ENCODE measurements at places on chromosomes 13 and 19. TPM values are rescaled to one million over a fixed set of nuclear protein-coding genes. Genes with fewer than 3 reads are reported as not detected.

- H3K4me1 ChIP-seq: no peaks in the 10 kb centered on the region
- no peaks in the 10 kb centered on the region for H3K27me3 ChIP-seq
- DNase-seq: no peak
- no peak overlapping the region for H3K27ac ChIP-seq
- peak overlapping the region; percentile 39 for H3K4me3 ChIP-seq
Measured at GRCh38 chr19:17538684-17539237, 16.7 kb upstream of the COLGALT1 start.

DNA sequence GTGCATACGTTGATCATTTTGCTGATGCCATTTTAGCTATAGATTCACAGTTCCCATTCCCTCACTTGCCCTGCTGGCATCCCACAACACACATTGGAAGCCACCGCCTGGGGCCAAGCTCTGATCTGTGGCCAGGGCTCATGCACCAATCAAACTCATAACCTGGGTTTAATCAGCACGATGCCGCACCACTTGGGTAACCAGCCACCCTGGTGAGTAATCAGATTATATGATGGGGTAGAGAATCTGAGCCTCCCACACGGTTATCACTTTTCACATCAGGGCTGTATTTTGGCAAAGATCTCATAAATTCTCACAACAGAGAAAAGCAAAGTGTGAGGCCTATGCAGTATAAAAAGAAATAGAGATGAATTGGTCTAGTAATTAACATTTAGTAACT lies 66.0 kb upstream of the TNFRSF19 start:
- H3K36me3 ChIP-seq: no peaks in the 10 kb centered on the region
- no peak for DNase-seq
- no peaks in the 10 kb centered on the region for H3K27me3 ChIP-seq
- H3K4me1 ChIP-seq: peaks cover 3% of the 10 kb centered on the region
- H3K4me3 ChIP-seq: no peak overlapping the region
- no peak overlapping the region for H3K27ac ChIP-seq

- H3K36me3 ChIP-seq: no peaks in the 10 kb centered on the region
- H3K27me3 ChIP-seq: no peaks in the 10 kb centered on the region
- H3K4me3 ChIP-seq: no peak overlapping the region
- no peak overlapping the region for H3K27ac ChIP-seq
- H3K4me1 ChIP-seq: peaks cover 15% of the 10 kb centered on the region
Measured at GRCh38 chr19:49872245-49873128, 4.7 kb downstream of the AKT1S1 start.

DNA sequence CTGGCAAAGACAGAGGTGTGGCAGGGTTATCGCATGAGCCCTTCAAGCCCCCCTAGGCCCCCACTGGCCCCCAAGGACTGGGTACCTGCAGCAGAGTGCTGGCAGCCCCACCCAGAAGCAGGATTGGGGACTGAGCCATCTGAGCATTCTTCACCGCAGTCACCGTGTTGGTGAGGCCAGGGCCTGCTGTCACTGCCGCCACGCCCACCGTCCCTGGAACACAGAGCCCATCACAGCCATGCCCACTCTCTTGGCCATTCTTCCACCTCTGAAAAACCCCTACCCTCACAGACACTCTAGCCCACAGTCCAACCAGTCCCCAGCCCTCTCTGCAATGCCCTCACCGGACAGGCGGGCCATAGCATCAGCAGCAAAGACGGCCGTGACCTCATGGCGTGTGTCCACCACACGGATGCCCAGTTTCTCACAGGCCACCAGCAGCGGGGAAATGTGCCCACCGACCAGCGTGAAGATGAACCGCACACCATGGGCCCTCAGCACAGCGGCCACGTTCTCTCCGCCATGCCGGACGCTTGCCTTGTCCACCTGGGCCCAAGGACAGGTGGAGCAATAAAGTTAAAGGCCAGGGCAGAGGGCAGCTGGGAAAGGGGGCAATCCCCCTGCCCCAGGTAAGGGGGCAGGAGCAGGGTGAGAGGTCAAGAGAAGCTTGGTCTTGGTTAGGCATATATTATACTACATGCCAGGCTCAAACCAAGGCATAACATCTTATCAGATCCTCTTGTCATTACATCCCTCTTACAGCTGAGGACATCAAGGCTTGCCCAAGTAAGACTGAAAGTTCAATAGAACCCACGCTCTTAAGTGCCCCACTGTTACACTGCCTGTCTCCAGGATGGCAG lies 16.1 kb downstream of the SYDE1 start:
- no peaks in the 10 kb centered on the region for H3K36me3 ChIP-seq
- H3K27ac ChIP-seq: no peak overlapping the region
- DNase-seq: no peak
- no peak overlapping the region for H3K4me3 ChIP-seq
- no peaks in the 10 kb centered on the region for H3K4me1 ChIP-seq

DNA sequence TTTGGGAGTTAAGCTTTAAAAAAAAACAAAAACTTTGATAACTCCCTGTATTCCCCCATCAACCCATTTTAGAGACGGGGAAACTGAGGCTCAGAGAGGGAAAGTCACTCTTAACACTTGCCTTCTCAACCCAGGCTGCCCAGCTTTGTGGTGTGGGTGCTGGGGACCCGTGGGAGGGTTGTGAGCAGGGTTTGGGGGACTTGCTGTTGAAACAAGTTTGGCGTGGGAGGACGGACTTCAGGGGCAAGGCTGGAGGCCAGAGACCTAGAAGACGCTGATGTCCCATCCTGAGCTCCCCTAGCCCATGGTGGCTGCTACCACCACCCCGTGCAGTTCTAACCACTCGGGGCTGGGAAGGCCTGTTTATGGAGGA lies 747 bp upstream of the CACTIN start:
- H3K27ac ChIP-seq: no peak overlapping the region
- H3K27me3 ChIP-seq: no peaks in the 10 kb centered on the region
- H3K36me3 ChIP-seq: no peaks in the 10 kb centered on the region
- H3K4me1 ChIP-seq: peaks cover 10% of the 10 kb centered on the region

DNA sequence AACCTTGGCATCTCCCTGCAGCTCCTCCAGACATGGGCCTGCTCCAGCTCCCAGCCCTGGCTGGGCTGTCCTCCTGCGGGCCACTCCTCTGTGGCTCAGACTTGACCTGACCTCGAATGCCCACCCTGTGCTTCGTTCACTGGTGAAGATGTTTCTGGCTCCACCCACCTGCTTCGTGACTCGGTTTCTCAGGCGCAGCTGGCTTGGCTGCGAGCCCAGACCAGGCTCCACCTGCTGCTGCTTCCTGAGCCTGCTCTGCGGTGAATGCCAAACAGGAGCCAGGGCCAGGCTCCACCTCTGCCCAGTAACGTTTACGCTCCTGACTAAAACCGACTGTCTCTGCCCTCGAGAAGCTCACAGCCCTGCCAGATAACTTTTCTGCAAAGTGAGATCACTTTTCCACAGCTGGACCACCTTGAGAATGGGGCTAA lies 8.9 kb upstream of the RSPH6A start:
- H3K4me3 ChIP-seq: no peak overlapping the region
- H3K36me3 ChIP-seq: no peaks in the 10 kb centered on the region
- no peaks in the 10 kb centered on the region for H3K4me1 ChIP-seq
- no peak for DNase-seq

DNA sequence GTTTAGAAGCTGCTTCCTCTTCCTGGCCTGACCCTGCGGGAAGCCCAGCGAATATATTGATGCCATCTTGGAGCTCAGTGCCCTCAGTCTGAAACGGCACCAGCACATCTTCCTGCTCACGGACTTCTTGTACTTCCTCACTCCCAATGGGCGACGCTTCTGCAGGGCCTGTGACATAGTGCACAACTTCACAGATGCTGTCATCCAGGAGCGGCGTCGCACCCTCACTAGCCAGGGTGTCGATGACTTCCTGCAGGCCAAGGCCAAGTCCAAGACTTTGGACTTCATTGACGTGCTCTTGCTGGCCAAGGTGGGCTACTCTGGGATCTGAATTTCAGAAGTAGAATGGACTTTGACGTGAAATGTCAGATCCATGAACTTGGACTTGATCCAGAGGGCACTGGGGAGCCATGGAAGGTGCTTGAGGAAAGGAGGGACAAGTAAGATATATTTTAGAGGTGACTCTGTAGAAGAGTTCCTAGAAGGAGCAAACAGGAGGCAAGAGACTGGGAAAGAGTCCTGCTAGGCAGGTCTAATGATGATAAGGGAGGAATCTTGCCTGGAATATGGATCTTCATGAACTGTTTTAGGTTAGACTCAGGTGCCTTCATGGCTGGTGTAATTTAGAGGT lies 38.4 kb upstream of the CYP4F8 start:
- H3K27ac ChIP-seq: no peak overlapping the region
- H3K4me3 ChIP-seq: no peak overlapping the region
- no peaks in the 10 kb centered on the region for H3K36me3 ChIP-seq
- DNase-seq: no peak

GRCh38 chr13:95533545-95534160 lies 18.9 kb upstream of the CLDN10 start:
- no peak overlapping the region for H3K27ac ChIP-seq
- DNase-seq: no peak

- no peaks in the 10 kb centered on the region for H3K36me3 ChIP-seq
- H3K27me3 ChIP-seq: no peaks in the 10 kb centered on the region
- H3K4me1 ChIP-seq: no peaks in the 10 kb centered on the region
- no peak overlapping the region for H3K4me3 ChIP-seq
- no peak for DNase-seq
Measured at GRCh38 chr13:110886870-110887596, 27.8 kb downstream of the ANKRD10 start.

DNA sequence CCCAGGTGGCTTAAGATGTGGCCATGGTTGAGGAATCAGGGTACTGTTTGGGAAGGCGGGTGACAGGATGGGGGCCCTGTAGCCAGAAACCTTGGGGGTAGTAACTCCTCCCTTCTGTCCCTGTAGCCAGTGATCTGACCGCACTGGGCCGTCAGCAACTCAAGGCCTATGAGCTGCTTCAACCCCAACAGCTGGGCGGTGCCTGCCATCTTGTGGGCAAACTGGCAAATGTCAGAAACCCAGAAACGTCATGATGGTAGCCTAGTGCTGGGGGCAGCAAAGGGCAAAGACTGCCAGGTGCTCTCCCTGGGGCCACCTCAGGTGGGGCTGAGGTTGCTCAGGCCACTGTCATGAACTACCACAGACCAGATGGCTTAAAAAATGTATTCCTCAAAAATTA lies 3.5 kb downstream of the COPE start:
- H3K27ac ChIP-seq: no peak overlapping the region
- H3K4me1 ChIP-seq: peaks cover 5% of the 10 kb centered on the region
- no peaks in the 10 kb centered on the region for H3K27me3 ChIP-seq
- DNase-seq: no peak
- H3K4me3 ChIP-seq: no peak overlapping the region

- no peak overlapping the region for H3K4me3 ChIP-seq
- H3K27ac ChIP-seq: no peak overlapping the region
- no peaks in the 10 kb centered on the region for H3K4me1 ChIP-seq
- no peaks in the 10 kb centered on the region for H3K36me3 ChIP-seq
- H3K27me3 ChIP-seq: no peaks in the 10 kb centered on the region
Measured at GRCh38 chr13:28466151-28466550, 28.8 kb downstream of the FLT1 start.

GRCh38 chr13:41708713-41709112 lies 251.4 kb downstream of the RGCC start:
- H3K4me1 ChIP-seq: peaks cover 8% of the 10 kb centered on the region
- peak overlapping the region; percentile 69 for H3K27ac ChIP-seq
- no peaks in the 10 kb centered on the region for H3K36me3 ChIP-seq
- no peaks in the 10 kb centered on the region for H3K27me3 ChIP-seq
- no peak overlapping the region for H3K4me3 ChIP-seq

DNA sequence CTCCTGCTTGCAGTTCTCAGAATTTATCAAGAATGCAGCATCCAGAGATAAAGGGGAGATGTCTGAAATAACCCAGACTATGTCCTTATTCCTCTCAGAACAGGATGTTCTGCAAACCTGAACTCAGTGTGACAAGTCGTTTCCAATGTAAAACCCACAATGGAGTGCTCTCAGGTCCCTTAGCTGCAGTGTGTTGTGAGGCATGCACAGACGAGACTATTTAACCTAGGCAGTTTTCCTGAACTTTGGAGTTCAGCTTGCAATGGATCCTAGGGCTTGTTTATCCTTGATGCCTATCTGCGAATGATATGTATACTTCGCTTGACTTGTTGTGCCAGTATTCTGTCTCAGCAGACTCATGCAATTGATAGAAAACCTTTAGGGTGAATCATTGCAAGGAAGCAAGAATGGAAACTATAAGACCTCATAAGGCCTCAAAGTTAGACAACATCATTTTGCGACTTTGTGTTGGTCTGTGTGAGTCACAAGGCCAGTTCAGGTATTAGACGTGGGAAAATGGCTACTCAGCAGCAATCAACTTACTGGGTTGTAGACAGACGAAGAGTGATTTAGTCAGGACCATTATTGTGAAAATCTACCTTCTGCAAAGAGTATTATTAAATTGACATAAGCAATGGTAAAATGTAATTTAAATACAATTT lies 2439.9 kb upstream of the PCDH20 start:
- no peak overlapping the region for H3K4me3 ChIP-seq
- H3K27me3 ChIP-seq: no peaks in the 10 kb centered on the region
- no peaks in the 10 kb centered on the region for H3K4me1 ChIP-seq
- H3K36me3 ChIP-seq: no peaks in the 10 kb centered on the region
- no peak for DNase-seq
- H3K27ac ChIP-seq: no peak overlapping the region

DNA sequence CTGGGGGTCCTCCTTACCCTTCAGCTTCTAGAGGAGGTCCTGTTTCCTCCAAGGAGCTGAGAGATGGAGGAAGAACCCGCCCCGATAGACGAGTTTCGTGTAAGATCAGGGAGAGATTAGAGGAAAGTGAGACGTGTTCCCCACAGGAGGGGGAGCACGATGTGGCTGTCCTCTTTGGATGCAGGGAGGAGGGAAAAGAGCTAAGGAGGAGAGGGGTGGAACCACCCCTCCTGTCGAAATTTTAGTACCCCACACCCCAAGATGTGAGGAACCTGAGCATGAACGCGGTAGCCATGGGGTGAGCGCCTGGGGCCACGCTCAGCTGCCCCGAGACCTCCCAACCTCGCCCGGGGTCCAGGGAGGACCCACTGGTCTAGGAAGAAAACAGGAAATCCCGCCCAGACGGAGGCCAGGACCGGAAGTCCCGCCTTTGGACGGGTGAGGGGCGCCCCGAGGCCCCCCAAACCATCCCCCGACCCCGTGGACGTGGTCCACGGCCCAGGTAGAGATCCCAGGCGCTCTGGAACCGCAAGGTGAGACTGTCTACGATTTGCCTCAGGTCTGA lies 1.2 kb downstream of the AKT1S1 start:
- H3K27ac ChIP-seq: peak overlapping the region; percentile 96
- H3K36me3 ChIP-seq: no peaks in the 10 kb centered on the region
- no peaks in the 10 kb centered on the region for H3K27me3 ChIP-seq
- peaks cover 7% of the 10 kb centered on the region for H3K4me1 ChIP-seq
- peak overlapping the region; percentile 63 for H3K4me3 ChIP-seq

GRCh38 chr19:43681821-43682220 lies 11.9 kb upstream of the PLAUR start:
- H3K4me1 ChIP-seq: no peaks in the 10 kb centered on the region
- no peak overlapping the region for H3K4me3 ChIP-seq
- H3K27me3 ChIP-seq: no peaks in the 10 kb centered on the region
- H3K27ac ChIP-seq: no peak overlapping the region

Gene ZNF181
- total RNA-seq: 16.9 TPM

Gene SERTM1
- total RNA-seq: 14.1 TPM

Gene KLF1
- total RNA-seq: 0.77 TPM

Gene SPACA4
- total RNA-seq: not detected

Gene FAM216B
- not detected for total RNA-seq

Gene CDX2
- total RNA-seq: not detected
